ENCODE measurements at places on chromosomes 4 and X.

DNA sequence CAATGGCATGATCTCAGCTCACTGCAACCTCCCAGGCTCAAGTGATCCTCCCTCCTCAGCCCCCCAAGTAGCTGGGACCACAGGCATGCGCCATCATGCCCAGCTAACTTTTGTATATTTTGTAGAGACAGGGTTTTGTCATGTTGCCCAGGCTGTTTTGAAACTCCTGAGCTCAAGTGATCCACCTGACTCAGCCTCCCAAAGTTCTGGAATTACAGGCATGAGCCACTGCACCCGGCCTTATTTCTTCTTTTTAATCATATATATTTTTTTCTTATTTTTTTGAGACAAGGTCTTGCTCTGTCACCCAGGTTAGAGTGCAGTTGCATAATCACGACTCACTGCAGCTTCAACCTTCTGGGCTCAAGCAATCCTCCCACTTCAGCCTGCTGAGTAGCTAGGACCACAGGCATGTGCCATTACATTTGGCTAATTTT is 184.0 kb downstream of the TSPAN5 start:
- peak; percentile 83 for DNase-seq

- DNase-seq = peak; percentile 37
Measured at GRCh38 chr4:72376901-72377300, 192.1 kb downstream of the ADAMTS3 start.

GRCh38 chr4:47816748-47817147 is 21.1 kb downstream of the CORIN start:
- no peak for DNase-seq

DNA sequence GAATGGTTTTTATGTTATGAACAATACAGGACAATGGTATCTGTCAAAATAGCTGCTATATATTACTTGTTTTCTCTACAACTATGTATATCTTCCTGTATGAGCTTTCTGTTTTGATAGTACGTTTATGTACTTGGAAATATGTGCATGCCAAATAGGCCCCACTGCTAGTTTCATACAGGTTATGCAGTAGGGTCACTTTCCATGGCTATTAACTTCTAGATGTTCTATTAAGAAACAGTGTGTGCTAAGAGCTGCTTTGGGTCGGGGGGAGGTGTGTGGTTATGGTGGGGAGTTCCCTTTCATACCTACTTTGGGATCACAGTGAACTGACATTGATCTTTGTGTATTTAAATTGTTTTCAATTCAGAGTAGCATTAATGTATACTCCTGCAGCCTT is 30.9 kb downstream of the RBPJ start:
- no peak for DNase-seq

DNA sequence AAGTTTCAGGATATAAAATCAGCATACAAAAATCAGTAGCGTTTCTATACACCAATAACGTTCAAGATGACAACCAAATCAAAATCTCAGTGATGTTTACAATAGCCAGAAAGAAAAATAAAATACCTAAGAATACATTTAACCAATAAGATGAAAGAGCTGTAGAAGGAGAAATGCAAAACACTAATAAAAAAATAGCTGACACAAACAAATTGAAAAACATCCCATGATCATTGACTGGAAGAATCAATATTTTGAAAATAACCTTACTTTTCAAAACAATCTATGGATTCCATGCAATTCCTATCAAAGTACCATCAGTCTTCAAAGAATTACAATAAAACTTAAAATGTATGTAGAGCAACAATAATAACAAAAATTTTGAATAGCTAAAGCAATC is 1096.3 kb downstream of the FAT4 start:
- DNase-seq = no peak

DNA sequence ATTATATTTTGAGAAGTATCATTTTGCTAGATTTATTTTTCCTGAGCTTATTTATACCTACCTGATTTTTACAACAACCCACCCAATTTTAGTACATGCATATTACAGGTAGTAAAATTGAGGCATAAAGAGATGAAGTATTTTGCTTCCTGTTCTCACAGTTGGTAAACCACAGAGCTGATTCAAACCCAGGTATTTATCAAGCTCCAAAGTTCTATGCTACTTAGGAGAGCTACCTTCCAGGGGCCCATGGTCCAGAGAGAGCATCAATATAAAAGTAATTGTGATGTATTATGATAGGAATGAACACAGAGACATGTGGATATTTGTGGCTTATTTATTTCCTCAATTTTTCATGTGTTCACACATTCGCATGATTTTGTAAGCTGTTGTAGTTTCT is 20.2 kb upstream of the GBA3 start:
- no peak for DNase-seq

GRCh38 chr4:80814266-80814665 is 216.2 kb upstream of the BMP3 start:
- DNase-seq = no peak

DNA sequence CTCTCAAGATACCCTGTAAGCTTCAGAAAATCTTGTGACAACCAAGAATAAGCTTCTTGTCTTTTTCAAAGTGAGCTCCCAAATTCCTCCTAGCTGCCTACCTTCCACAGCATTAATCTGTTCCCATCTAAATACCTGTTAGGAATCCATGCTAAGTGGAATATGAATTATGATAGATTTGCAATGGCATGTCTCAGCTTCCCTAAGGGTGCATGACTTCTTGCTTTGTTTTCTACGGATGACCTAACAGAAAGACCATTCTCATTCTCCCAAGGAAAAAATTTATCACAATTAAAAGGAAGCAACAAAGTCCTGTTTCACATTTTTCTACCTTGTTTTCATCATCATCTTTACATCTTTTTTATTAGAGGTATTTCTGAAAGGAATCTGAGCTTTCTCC is 532.7 kb downstream of the GRXCR1 start:
- DNase-seq = no peak

DNA sequence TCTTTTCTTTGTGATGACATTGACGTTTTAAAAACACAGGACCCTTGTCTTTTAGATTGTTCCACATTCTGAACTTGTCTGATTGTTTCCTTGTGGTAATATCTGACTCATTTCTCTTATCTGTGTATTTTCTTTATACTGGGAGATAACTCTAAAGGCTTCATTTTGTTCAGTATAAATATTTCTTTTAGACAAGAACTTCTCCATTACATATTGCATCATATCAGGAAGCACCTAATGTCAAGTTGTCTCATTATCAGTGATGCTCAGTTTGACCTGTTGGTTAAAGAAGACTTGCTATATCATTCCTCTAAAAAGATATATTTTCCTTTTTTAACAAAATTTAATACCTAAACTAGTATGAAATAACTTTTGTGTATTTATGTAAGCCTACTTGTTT is 152.3 kb upstream of the BMP3 start:
- DNase-seq = no peak

DNA sequence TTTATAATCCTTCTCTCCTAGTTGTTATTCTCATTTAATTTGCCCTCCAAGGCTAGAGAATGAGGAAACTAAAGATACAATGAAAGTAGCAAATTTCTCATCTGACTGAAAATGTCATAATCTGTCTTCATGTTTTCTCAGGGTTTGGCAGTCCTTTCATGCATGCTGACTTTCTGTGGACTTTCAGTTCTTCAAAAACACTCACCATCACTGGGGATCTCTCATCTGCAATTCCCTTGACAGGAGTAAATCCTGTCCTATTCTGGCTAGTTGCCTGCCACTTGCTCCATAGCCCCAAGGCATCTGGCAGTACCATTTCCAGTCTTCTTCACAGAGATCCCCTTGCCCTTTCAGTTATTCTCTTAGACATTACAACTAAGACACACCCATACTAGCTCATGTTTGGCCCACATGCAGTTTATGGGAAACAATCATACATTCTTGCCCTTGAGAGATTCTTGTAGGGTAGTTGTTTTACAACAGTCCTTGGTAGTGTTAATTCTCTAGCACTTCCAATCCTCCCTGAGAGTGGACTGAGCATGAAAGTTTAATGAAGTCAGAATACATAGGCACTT is 449.7 kb upstream of the KLHL4 start:
- no peak for DNase-seq

DNA sequence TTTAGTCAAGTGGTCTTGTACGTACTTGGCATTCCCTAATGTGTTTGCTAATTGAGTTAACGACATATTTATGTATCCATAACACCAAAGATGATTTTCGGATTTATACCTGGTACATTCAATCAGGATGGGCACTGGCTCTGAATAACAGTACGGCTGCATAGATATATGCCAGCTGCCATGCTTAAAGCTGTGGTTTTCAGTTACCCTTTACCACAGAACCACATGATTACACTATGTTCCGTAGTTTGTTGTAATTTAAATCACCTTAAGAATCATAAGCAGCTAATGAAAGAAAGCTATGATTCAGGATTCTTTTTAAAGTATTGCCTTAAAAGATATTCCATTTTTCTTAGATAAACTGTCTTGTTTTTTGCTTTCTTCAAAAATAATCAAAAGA is 53.6 kb downstream of the FIP1L1 start:
- no peak for DNase-seq

DNA sequence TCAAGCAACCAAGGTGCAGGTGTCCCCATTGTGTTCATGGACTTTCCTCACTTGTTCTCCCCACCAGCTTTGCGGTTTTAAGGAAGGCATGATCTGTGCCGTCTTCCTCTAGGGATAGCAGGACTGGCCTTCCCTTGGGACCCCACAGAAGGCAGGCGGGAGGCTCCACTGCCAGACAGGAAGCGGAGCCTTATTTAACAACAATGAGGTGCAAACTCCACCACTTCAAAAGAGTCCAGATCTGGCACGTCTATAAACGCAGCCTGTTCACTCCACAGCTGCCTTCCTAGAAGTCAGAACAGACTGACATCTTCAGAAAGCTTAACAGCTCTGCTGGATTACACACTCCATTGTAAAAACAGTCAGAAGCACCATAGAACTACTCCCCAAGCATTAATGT is 1.7 kb upstream of the GPR143 start:
- no peak for DNase-seq

DNA sequence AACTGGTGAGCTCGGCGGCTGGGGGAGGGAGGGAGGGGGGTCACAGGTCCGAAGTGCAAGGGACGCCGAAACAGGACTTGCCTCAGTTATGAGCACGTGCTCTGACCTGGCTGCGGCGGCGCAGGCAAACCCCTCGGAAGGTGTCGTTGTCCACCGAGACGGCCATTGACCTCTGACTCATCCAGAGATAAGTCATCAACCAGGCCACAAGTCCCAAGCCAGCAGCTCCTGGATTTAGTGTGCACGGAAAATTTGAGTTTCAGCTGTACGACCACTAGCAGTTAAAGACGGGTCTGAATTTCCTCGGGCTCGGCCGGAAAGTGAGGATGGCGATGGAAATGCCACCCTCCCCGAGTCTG is 674 bp downstream of the SH3D19 start:
- DNase-seq = peak; percentile 68

- DNase-seq = peak; percentile 91
Measured at GRCh38 chr4:118955515-118955914, 66.9 kb downstream of the SYNPO2 start.

DNA sequence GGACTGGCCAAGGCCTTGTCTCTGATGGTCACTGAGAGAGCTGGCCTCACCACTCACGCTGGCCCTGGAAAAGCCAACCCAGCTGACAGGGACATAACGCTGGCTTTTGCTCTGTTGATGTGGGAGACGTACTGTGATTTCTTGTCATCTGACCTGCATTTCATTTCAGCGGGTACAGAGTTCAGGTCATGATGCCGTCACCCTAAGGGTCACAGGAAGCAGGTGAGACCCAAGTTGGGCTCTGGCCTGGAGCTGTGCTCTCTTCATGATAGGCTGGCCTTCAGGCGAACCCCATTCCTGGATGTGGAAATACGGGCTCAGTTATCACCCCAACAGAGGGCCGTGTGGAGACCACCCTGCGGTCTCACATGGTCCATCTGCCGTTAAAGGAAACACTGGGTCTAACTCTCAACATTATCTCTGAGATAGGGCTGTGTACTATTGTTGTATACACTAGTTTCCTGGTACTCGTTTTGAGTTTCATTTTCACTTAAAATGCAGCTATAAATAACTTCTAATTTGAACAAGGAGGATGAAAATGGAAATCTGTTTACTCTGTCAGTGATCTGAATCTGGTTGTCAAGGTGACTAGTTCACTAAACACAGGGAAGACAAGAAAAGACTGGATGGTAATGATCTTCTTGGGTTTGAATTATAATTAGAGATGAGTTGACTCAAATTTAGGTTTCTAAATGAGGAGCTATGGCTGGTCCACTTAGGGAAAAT is 89.1 kb downstream of the TBC1D9 start:
- no peak for DNase-seq

- DNase-seq = no peak
Measured at GRCh38 chrX:152640034-152640818, 2.5 kb downstream of the GABRQ start.

DNA sequence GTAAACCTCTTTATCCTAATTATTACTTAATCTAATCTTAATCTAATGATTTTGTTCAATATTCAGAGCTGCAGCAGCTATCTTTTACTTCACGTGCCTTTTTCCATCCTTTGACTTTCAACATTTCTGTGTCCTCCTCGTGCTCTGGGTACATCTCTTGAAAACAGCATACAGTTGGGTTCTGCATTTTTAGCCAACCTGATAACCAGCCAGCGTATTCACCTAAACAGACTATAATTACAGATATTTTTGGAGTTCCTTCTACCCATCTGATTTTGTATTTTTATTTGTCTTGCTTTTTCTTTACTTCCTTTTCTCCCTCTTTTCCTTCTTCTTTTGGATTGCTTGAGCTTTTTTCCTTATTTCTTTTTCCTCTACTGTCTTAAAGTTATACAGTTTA is 16.2 kb upstream of the JAKMIP1 start:
- DNase-seq = no peak

- peak; percentile 66 for DNase-seq
Measured at GRCh38 chr4:17494258-17495190, 17.4 kb downstream of the QDPR start.

- no peak for DNase-seq
Measured at GRCh38 chrX:95995583-95995982, 689.1 kb upstream of the DIAPH2 start.

DNA sequence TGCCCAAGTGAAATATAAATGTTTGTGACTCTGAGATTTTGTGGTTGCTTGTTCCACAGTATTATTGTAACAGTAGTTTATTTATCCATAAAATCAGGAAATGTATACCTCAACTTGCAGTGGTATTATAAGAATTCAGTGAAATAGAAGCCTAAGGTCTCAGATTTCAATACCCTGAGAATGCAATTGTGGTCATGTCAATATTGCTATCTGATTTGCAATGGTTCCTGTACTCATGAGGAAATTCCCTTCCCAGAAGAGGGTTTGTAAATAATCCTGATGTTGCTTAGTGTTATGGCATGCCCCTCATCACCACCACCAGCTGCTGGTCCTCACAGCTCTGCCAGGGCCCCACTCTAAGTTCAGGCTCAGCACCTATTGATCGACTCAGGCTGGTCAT is 67.8 kb downstream of the SLC34A2 start:
- no peak for DNase-seq

DNA sequence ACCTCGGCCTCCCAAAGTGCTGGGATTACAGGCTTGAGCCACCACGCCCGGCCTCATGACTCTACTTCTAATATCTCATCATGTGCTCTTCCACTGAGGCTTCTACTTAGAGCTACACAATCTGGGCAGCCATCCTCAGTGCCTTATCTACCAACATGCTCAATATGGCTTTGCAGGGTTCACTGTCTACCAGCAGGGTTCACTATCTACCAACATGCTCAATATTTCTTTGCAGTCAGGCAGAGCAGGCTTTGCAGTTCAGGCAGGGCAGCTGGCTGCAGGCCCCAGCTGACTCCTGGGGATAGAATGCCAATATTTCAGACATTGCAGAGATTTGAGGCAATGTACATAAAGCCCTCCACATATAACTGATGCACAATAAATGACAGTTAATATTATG is 47.5 kb downstream of the PKD2 start:
- peak; percentile 61 for DNase-seq

GRCh38 chr4:182385897-182386296 is 142.7 kb downstream of the TENM3 start:
- DNase-seq = no peak

- peak; percentile 55 for DNase-seq
Measured at GRCh38 chr4:143406523-143406922, 69.8 kb downstream of the GAB1 start.

All from EH (cell line).